ENCODE measurements at places on chromosomes 6 and 20.

DNA sequence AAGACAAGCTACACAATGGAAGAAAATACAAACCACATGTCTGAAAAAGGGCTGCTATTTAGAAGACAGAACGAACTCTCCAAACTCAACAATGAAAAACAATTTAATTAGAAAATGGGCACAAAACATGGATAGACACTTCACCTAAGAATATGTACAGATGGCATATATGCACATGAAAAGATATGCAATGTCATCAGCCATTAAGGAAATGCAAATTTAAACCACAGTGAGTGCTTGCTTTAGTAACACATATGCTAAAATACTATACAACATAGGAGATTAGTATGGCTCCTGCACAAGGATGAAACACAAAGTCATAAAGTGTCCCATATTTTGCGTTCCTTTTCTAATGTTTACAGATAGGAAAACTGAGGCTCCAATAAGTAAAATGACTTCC lies 60.4 kb upstream of the FAM83B start:
- DNase-seq, result no peak

DNA sequence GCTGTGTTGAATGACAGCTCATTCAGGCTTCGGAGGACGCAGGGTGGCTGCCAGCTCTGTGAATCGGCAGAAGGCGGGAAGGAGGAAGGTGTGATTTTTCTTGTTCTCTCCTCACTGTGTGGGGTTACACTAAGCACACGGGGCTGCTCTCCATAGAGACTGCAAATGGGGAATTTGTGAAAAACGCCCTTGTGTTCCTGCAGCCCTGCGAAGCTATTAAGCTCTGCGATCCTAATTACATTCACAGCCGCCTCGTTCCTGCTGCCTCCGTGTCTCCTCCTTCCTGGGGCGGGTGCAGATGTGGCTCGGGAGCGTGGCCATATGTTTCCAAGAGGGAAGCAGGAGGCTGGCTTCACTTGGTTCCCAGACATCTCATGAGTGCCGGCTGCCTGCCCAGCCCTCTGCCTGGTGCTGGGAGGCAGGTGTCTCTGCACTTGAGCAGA lies 124.0 kb downstream of the TOX2 start:
- DNase-seq, result no peak

- DNase-seq, result no peak
Observed at GRCh38 chr6:139903411-139904157, 529.1 kb upstream of the CITED2 start.

DNA sequence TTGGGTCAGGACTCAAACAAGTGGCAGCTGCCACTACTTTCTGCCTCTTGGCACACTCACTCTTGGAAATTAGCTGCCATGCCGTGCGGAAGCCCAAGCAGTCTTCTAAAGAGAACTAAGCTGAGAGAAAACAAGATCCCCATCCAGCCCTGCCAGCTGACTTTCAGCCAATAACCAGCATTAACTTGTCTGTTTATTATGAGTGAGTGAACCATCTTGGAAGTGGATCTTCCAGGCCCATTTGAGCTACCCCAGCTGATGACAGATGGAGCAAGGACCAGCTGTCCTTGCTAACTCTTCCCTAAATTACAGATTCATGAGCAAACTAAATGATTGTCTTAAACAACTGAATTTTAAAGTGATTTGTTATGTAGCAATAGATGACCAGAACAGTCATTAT lies 73.9 kb upstream of the RBM24 start:
- no peak for DNase-seq

DNA sequence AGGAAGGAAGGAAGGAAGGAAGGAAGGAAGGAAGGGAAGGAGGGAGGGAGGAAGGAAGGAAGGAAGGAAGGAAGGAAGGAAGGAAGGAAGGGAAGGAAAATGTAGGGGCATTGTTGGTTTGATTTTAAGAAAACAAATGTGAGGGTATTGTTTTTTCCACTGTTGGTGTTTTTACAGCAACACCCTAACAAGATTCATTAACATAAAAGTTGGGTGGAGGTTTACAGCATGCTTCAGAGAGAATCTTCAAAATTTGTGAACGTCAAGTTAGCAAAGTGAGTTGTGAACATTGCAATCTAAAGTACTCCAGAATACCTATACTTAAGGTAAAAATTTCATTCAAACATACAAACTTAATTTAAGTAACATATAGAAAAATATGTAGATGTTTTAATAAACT lies 200.2 kb upstream of the ID4 start:
- no peak for DNase-seq

- DNase-seq, result no peak
Observed at GRCh38 chr6:53984163-53984562, 127.1 kb upstream of the MLIP start.
